Psoas muscle (tissue), 8 donors: ENCODE measurements at places on chromosomes 1 and 21. TPM values are rescaled to one million over a fixed set of nuclear protein-coding genes. Genes with fewer than 3 reads are reported as not detected.

CFHR1 gene
- total RNA-seq: not detected

- no peak for DNase-seq
Measured at GRCh38 chr1:68255301-68255700, 23.0 kb upstream of the WLS start.

GRCh38 chr1:36324353-36324703 is 883 bp upstream of the EVA1B start:
- no peak for DNase-seq

- no peak for DNase-seq
Measured at GRCh38 chr1:243313635-243314536, 58.0 kb downstream of the SDCCAG8 start.

DNA sequence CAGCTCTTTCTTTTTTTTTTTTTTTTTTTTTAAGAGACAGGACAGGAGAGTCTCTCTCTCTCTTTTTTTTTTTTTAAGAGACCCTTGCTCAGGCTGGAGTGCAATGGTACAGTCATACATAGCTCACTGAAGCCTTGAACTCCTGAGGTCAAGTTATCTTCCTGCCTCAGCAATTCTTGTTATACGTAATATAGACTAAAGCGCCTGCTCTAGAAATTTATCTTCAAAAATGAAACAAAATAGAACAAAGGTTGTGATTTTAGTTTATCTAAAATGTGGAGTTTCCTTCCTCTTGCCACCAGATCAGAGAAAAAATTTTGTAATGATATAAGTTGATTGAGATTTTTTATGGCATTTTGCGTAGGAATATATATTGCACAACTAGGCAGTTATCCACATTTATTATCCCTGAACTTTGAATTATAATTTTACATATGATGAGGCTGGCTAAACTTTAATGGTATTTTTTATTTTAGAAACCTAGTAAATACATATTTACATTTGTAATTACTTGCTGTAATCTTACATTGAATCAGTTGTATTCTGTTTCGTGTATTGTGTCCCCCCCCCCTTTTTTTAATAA is 44.2 kb downstream of the MTF2 start:
- DNase-seq: no peak

DNA sequence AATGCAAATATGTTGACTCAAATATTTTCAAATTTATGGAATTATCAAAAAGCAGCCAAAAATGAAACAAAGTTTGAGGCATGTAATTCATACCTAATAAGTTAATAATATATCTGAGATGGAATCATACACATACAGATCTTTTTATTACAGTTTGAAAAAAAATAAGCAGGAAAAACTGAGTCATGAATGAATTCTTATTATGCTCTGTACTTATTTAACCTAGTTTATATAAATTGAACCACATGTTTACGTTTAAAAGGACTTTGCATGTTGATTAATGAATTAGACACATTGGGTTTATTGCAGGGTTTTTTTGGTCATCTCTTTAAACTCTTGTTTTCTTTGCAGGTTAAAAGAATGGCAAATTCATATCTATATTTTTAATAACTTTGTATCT is 40.9 kb downstream of the CMPK1 start:
- no peak for DNase-seq

- DNase-seq: no peak
Measured at GRCh38 chr1:235050911-235051360, 77.7 kb downstream of the TOMM20 start.

- DNase-seq: no peak
Measured at GRCh38 chr1:172185211-172185610, 235.3 kb upstream of the C1orf105 start.

KRTAP10-2 gene
- not detected for total RNA-seq

PCP4 gene
- not detected for total RNA-seq

- peak; percentile 21 for DNase-seq
Measured at GRCh38 chr1:170461762-170462384, 70.1 kb upstream of the GORAB start.

GRCh38 chr1:23100074-23100748 is 68.4 kb downstream of the LUZP1 start:
- DNase-seq: no peak

DNA sequence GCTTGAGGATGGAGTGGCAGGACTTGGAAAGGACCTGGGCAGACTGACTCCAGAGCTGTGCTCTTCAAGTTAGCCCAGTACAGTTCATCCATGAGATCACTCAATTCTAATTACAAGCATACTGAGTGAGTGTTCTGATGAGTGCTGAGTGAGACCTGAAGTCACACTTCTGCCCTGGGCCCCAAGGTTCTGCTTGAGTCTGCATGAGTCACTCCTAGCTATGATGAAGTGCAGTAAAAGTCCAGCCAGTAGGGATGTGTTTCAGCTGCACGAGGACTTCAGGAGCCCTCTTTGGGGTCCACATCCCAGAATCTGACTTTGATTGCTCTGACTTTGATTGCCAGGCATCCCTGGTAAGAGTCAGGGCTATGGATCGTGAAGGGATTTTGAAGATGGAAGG is 35.8 kb downstream of the PLEKHA6 start:
- no peak for DNase-seq
